M059J (cell line): ENCODE measurements at places on chromosomes 1 and 21. TPM values are rescaled to one million over a fixed set of nuclear protein-coding genes. Genes with fewer than 3 reads are reported as not detected.

- DNase-seq, result no peak
Observed at GRCh38 chr1:93433407-93433961, 14.4 kb upstream of the FNBP1L start.

DNA sequence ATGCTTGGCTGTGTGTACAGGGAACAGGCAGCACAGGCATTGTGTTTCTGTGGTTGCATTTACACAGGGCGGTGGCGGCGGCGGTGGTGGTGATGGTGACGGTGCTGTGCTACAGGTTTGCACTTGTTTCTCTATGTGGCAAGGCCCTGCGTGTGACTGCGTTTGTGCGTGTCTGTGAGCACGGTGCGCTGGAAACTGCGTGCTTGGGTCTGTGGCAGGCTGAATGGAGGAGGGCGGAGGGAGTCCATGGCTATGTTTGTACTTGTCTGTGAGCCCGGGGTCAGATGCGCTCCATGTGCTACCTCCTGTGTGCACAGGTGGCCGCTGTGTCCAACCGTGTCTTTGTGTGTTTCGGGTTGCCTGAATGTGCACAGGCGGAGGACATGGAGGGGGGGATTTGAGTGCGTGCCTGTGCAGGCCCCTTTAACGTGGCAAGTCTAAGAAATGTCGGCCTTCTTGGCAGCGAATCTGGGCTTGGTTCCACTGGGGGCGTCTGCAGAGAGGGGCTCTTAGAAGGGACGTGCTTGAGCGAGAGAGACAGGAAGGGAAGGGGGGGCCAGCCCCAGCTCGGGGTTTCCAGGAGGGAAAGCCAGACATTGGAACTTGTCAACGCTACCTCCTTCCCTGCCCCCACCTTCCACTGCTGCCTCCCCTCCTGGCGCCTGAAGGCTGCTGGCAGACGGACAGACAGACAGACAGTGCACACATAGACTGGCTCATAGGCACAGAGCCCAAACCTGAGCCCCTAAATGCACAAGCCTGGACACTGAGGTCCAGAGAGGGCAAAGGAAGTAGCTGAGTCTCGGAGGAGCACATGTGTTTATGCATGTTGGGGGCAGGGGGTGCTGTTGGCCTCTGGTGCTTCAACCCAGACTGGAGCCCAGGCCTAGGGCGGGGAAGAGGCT, 32.7 kb upstream of the WASF2 start:
- no peak for DNase-seq

- DNase-seq, result no peak
Observed at GRCh38 chr21:44326272-44326647, 12.9 kb downstream of the CFAP410 start.

- DNase-seq, result no peak
Observed at GRCh38 chr1:26734501-26735058, 38.8 kb downstream of the ARID1A start.

DNA sequence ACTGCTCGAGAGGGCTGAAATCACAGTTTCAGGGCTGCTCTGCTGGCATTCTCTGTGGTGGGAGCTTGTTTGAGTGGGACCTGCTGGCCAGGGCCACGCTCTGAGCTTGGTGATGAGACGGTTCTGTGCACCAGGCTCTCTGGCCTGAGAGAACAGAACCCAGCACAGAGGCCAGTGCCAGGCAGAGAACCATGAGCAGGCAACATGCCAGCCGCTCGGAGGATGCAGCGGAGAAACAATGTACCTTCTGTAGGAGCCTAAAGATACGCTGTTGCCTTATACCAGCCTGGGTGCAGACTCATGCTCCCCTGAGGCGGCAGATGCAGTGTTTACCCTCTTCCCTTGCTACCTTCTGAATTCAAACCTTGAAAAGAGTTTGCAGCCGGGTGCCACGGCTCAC, 10.0 kb downstream of the C2CD2 start:
- no peak for DNase-seq

- DNase-seq, result peak; percentile 19
Observed at GRCh38 chr1:6625584-6626149, 999 bp downstream of the THAP3 start.

DNA sequence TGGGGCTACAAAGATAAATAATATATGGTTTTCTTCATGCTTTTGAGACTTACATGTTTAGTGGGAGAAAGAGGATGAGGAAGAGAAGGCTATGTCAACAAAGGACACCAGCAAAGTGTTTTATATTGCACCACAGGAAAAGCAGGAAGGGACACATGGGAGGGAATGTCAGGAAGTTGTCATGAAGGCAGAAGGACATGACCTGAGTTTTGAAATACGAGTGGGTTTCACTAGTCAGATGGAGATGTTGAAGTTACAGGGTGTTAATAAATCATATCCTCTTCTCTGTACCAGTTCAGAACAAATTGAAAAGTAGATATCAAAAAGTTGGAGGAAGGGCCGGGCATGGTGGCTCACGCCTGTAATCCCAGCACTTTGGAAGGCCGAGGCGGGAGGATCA, 18.2 kb upstream of the AGO1 start:
- no peak for DNase-seq

Gene TIE1
- 2.0 and 3.3 TPM in 2 replicates for total RNA-seq

Gene OR10J1
- total RNA-seq, result not detected in 2 replicates

Gene FYB2
- total RNA-seq, result not detected in 2 replicates

Gene CLEC20A
- total RNA-seq, result not detected in 2 replicates

Gene RNF186
- total RNA-seq, result not detected in 2 replicates
